ENCODE measurements at places on chromosomes 1 and 21. TPM values are rescaled to one million over a fixed set of nuclear protein-coding genes. Genes with fewer than 3 reads are reported as not detected.
A peak's percentile ranks its signal among the peaks of the same experiment; 100 is the strongest.

OPRD1 gene
- total RNA-seq, result not detected

KRTAP19-1 gene
- not detected for total RNA-seq

GRCh38 chr1:98331718-98332311, 329.7 kb upstream of the SNX7 start:
- no peak for DNase-seq

GRCh38 chr1:243716906-243717305, 133.1 kb downstream of the AKT3 start:
- DNase-seq, result peak; percentile 51

HCRTR1 gene
- total RNA-seq, result not detected

PROX1 gene
- under 0.01 TPM for total RNA-seq
